ENCODE measurements at places on chromosomes 7 and 10. TPM values are rescaled to one million over a fixed set of nuclear protein-coding genes. Genes with fewer than 3 reads are reported as not detected.

- no peak for DNase-seq
Measured at GRCh38 chr7:69896121-69896520, 297.8 kb downstream of the AUTS2 start.

DNA sequence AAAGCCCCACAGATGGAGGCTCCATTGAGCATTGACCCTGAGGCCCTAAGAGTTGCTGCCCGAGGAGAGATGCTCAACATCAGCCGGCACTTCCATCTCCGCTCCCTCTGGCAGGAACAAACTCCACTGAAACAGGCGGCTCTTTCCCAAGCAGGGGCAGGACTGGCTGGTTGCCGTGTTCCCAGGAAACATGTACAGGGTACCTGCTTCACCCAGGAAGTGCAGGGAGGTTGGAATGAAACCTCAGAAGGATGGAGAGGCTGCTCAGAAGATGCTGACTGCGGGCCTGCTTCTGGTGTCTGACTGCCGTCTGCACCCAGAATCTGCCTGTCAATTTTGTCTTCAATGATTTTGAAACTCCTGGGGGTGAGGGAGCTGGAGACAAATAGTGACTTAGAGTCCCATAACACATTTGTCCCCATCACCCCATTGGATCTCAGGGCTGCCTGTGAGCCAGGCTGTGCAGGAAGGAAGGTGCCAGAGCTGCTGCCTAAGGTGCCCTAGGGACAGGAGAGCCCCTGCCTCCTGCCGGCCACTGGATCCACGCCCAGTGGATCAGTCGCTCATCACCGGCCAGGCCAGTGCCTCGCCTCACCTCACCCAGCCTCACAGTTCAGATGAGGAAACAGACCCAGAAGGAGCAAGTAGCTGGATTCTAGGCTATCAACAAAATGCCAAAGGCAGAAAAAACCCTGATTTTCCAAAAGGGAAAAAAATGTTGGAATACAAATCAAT, 237.3 kb downstream of the PTPRN2 start:
- no peak for DNase-seq

- peak; percentile 67 for DNase-seq
Measured at GRCh38 chr7:128869138-128869943, 6.7 kb downstream of the ATP6V1F start.

DNA sequence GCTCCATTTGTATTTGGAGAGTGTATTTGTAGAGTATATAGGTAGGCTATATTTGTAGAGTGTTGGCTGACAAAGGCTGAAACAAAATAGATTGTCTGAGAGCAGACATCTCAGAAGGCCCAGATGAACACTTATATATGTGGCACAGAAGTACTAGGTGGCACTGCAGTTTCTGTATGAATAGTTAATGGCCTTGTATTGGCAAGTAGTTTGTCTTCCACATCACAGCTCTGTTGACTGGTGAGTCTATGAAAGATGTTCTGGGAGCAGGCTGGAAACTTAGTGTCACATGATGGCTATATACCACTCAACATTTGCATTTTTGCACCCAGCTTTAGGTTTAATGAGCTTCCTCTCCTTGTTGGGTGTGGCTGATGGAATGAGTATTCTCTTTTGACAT, 51.9 kb downstream of the CCNY start:
- DNase-seq: no peak

GRCh38 chr10:77907900-77908717, 18.4 kb downstream of the DLG5 start:
- DNase-seq: no peak

ATOH7 gene
- polyA plus RNA-seq: 0.22 TPM

All from hindlimb muscle (tissue), 1 donor.